ENCODE measurements at places on chromosomes 7 and 10.

- no peak for DNase-seq
These were observed 26.1 kb downstream of the RBM33 start for GRCh38 chr7:155670521-155670920.

- no peak for DNase-seq
These were observed 300.5 kb upstream of the ZMIZ1 start for GRCh38 chr10:78768041-78768835.

DNA sequence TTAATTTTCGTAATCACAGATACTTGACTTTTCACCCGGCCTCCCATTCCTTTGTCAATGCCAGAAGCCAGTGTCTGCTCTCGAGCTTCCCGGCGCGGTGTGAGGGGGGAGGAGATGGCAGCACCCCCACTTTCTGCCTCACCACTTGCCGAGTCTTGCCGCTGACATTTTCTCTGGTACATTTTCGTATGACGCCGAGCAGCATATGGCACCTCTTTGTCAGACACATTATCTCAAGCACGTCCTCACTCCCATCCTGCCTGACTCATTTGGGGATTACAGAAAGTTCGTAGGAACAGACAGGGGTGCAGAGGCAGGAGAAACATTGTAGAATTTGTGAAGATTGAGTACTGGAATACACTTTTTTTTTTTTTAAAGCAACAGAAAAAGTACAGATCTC is 60.8 kb upstream of the SORCS3 start:
- no peak for DNase-seq

- no peak for DNase-seq
These were observed 69.4 kb downstream of the C1GALT1 start for GRCh38 chr7:7251742-7252141.

GRCh38 chr7:1566687-1567048 is 3.2 kb downstream of the PSMG3 start:
- no peak for DNase-seq

DNA sequence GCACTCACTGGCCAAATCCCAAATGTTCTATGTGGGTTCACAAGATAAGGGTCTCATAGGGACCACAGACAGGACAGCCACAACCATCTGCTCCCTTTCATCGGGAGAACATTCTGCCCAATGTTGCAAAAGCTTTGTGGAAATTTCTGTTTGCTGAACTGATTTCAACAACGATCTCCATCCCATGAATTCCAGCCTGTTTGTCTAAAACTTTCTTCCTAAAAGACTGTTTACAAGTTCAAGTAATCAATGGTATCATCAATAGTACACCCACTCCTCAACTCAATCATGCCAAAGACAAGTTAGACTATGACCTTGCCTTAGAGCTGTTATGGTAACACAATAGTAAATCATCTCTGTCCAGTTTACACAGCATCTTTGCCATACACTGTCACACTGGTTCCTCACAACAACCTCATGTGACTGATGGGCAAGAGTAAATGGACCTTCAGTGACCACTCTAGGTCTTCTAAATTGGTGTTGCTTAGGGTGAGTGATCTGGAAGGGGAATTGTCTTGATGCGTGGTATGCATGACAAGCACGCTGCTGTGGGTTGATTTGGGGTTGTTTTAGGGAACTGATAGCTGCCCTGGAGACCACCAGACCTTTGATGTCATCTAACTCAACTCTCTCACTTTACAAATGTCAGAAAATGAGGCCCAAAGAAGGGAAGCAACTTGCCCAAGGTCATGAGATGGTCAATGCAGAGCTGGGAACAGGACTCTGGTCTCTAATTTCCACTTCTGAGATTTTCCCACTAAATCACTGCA is 95.1 kb downstream of the PPP1R3C start:
- no peak for DNase-seq

GRCh38 chr7:3960050-3960763 is 659.2 kb downstream of the SDK1 start:
- no peak for DNase-seq

DNA sequence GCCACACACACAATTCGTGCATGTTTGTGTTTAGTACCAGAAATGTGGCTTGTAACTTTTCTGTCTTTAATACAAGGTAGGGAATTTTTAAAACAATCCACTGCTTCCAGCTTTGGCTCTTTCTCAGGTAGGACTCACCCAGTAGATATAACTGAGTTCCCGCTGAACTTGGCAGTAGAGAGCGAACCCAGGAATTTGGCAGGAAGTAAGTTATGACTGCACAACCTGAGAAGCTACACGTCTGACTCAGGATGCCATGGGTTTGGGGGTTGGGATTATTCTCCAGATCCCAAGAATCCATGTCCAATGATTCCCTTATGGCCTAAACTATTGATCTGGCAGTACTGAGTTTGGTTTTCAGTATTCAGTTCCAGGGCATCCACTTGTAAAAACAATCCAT is 499.7 kb downstream of the CALN1 start:
- no peak for DNase-seq

DNA sequence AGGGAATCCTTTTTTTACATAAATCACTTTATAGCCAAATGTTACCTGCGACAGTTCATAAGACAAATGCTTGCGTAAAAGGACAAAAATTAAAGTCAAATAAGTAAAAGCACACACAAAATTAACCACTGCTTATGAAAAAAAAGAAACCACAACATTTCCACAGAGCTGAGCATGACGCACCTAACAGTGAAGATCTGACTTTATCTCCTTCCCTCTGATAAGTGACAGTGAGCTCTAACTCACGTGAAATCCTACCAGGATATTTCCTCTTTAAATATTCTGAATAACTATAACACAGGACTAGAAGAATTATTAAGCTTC is 225.5 kb downstream of the SFMBT2 start:
- DNase-seq, result no peak

DNA sequence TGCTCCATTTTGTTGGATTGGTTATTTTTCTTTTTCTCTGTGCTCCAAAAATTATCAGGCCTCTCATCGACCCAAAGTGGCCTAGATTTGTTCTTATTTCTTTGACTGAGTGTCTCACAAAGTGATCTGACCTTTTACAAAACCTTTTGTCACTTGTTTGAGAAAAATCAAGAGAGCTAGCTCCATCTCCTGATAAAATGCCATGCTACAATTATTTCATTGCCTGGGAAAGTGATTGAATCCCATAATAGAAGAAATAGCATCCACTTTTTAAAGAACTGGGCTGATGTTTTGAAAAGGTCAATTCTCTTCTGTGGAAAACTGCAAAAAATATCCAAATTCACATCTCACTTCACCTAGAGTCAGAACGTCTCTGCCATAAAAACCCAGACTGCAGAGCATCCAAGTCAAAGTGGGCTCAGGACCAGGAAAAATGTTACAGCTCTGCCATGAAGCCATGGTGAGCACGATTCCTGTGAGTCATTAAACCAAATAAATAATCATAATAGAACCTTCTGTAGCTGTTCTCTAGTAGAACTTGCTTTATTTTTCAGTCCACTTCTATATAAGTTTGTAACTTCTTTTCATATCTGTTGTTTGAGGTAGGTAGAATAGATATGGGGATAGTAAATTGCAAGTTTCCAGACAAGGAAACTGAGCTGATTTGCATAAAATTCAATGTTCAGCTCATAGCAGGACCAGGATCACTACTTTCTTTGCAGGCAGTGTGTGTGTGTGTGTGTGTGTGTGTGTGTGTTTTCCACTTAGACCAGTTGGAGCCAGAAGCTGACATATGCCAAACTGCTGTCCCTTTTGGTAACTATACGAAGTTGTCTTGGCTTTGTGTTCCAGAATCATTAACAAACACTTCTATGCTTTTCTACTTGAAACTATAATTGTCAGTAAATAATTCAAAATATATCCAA is 632.5 kb upstream of the ANKRD30A start:
- DNase-seq, result no peak

DNA sequence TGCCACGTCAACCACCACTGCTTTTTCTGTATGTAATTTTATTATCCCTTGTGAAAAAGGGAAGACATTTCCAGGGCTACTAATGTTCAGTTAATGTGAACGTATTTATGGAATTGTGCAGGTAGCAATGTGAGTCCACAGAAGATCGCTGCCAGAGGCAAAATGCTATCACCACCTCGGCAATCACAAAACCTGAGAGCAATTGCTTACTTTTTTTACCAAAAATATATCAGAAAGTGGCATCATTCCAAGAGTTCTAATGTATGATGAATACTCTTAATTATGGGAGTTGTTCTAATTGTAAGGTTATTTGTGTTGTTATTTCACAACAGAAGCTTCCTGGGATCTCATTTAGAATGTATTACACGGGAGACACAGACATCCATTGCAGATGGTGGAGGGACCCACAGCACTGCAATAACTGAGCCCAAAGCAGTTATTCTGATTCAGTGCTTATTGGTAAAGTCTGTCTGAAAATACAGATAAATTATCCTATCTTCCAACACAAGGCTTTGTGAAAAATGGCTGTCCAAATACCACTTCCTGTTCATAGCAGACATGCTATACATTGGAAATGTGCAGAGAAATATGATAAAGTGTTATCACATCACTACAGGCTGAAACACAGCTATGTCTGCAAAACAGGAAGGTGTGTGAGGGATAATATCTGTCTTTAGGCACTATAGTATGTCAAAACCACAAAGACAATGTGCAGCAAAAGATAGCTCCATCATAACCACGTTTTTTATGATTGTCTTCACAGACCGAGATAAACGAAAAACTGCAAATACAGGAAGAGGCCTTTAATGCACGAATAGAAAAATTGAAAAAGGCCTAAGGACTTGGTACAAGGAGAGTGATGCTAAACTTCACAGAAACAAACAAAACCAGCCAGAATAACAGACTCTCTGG is 102.7 kb downstream of the CABCOCO1 start:
- no peak for DNase-seq

GRCh38 chr10:132593900-132594876 is 56.6 kb downstream of the INPP5A start:
- DNase-seq, result no peak

DNA sequence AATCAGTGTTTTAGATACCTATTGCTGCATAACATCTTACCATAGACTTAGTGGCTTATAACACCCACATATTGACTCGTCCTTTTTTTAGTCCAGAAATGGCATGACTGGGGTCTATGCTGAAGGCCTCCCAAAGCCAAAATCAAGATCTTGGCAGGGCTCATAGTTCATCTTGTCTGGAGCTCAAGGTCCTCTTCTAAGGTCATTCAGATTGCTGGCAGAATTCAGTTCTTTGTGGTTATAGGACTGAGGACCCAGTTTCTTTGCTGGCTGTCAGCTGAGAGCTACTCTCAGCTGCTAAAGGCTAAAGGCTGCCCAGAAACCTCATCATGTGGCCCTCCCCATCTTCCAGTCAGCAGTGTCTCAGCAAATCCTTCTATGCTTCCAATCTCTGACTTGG is 165.5 kb downstream of the FAM107B start:
- no peak for DNase-seq

GRCh38 chr7:46881507-46882127 is 700.3 kb downstream of the TNS3 start:
- DNase-seq, result no peak

GRCh38 chr7:82156168-82156567 is 287.4 kb downstream of the CACNA2D1 start:
- DNase-seq, result no peak

DNA sequence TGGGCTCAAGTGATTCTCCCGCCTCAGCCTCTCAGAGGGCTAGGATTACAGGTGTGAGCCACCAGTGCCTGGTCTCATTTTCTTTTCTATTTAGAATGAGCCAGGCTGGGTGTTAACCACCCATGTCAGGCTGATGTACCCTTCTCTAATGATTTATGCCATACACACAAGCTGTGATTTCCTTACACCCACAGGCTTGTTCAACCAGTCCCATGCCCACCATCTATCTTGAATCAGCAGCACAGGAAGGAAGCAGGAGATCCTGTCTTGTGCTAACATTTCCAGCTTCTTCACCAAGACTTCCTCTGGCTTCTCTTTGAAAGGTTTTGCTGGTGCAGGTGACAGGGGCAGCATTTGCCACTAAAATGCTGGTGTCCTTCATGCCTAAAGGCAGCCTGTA is 176.4 kb downstream of the GATA3 start:
- DNase-seq, result no peak

DNA sequence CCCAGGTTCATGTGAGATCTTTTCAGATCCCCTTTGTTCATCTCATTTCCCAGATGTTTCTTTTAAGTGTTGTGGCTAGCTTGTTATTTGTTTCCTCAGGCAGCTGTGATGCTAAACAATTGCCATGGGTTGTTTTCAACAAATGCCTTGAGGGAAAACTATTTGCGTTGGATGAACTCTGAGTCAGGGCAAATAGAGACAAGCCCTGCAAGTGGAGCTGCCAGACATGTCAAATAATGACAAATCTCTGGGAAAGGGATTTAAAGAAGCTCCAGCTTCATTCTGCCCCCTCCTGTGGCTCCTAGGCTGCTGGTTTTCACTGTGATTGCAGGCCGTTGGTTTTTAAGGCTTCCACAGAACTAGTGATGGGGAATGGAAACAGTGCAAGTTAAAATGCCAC is 272.4 kb upstream of the SP8 start:
- no peak for DNase-seq

DNA sequence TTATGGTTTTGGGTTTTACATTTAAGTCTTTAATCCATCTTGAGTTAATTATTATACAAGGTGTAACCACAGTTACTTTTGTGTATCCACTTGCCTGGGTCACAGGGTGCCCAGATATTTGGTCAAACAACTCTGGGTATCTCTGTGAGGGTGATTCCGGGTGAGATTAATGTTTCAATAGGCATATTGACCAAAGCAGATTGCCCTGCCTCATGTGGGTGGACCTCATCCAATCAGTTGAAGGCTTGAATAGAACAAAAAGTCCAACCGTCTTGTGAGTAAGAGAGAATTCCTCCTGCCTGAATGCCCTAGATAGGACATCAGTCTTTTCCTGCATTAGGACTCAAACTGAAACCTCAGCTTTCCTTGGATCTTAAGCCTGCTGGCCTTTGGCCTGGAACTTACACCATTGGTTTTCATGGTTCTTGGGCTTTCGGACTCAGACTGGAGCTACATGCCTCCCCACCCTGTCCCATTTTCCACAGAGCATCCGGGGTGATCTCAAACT is 68.9 kb upstream of the ST8SIA6 start:
- DNase-seq, result no peak

DNA sequence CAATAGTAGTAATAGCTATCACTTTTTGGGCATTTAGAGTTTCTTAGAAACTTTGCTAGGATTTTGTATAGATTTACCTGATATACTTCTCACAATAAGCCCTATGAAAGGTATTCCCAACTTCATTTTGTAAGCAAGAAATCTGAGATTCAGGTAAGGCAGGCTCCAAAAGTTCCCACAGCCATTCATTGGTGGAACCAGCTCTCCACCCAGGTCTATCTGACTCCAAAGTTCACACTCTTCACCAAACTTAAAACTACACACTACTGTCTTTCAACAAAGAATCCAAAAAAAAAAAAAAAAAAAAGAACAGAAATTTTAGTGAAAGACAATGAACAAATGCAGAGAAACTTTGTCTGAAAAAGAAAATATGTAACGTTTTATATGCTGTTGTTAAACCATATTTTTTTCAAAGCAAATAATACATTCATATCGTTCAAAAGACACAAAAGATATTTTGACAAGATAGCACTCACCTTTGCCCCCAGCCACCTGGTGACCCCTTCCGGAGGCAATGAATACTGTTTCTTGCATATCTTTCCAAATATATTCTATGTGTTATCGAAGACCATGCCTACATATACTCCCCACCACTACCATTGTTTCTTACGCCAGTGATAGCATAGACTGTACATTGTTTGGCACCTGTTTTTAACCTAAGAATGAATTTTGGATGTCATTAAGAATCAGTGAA is 108.2 kb downstream of the C1GALT1 start:
- DNase-seq, result no peak
